ENCODE measurements at places on chromosomes 4 and X.

DNA sequence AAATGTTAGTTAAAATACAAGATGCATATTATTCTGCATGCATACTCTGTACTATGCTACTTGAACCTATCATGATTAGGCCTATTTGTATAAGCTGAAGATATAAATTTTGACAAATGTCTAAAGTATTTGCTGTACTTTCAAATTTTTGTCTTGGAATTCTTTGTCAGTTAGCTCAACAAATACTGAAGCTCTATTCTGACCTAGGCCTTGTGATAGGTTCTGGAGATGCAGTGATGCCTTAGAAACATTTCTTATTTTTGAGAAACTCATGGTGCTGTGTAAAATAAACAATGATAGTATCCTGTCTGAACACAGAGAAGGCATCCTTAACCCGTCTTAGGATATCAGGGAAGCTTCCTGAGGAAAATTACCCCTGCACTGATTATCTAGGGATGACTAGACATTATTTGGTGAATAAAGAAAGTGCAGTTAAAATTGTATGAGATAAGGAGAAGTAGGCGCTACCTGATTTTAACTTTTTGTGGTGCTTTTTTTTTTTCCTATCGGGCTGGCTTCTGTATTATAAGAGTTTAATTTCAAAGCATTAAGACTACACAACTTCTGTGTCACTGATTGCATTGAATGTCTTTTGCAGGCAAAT lies 43.4 kb downstream of the MOB1B start:
- no peak for DNase-seq

DNA sequence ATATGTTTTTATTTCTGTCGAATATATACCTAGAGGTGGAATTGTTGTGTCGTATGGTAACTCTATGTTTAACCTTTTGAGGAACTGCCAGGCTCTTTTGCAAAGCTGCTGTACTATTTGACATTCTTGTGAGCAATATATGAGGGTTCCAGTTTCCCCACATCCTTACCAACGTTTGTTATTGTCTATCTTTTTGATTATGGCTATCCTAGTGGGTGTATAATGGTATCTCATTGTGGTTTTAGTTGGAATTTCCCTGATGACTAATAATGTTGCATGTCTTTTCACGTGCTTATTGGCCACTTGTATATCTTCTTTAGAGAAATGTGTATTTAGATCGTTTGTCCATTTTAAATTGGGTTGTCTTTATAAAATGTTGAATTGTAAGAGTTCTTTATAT lies 24.5 kb downstream of the REPS2 start:
- peak; percentile 52 for DNase-seq

- no peak for DNase-seq
These were observed 883 bp upstream of the PPM1K start for GRCh38 chr4:88285235-88285653.

DNA sequence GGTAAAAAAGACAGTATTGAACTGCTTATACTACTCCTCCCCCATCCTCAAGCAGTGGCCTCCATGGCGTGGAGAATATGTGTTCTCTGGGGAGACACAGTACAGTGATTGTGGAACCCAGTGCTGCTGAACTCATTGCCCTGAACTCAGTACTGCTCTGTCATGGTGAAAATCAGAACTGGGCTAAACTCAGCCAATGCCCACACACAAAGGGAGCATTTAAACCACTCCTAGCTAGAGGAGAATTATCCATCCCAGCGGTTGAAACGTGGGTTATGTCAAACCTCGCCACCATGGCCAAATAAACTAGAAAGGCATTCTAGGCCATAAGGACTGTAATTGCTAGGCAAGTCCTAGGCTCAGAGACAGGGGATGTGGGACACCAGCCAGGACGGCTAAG lies 131.8 kb downstream of the SPOCK3 start:
- DNase-seq, result no peak

DNA sequence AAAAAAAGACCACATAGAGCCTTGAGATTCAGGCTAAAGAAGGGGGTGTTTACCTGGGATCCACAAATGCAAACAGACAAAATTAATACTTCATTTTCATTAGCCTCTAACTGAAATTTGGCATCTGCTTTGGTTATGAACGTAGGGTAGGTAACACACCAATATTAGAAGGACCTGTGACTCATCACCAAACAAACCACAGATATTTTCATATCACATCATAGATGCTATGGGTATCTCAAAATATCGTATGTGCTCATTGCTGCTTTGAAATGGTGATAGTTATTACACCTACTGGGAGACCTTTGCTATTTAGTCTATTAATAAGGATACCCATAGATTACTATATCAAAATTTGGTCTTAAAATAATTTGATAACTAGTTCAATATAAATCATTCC lies 180.6 kb upstream of the MAP3K15 start:
- no peak for DNase-seq

DNA sequence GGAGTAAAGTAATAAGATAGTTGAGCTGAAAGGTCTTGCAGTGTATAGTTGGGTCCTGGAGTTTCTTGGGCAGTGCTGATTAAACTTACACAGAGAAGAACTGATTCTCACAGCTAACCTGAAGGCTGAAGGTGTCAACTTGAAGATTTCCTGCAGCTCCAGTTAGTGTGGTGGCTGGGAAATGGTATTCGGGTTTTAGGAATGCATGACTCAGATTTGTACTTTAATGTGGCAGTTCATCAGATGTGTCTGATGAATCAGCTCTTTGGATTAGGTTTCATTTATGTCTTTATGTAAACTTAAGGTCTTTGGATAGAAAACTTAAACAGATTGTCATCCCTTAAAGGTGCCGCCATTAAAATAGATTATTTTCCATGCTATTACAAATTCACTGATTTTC lies 200.0 kb downstream of the IL1RAPL1 start:
- DNase-seq, result no peak

GRCh38 chr4:93776386-93777080 lies 52.0 kb upstream of the ATOH1 start:
- DNase-seq, result no peak

DNA sequence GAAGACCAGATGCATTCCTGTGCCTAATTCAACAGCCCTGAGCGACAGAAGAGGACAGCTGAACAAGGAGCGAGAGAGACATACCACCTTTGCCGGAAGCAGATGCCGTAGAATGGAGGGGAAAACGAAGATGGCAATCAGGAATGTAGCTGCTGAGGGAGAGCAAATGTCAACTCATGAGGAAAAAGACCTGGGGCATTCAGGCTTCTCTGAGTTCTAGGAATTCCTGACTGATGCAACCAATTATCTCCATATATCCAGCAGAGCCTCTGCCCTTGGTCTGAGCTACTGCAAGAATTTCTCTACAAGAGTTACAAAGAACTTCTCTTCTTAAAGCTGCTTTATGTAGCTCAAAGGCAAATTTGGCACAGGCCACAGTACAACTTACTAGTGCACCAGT lies 40.5 kb upstream of the INPP4B start:
- DNase-seq, result no peak

GRCh38 chr4:74546057-74546456 lies 101.1 kb downstream of the AREG start:
- no peak for DNase-seq

DNA sequence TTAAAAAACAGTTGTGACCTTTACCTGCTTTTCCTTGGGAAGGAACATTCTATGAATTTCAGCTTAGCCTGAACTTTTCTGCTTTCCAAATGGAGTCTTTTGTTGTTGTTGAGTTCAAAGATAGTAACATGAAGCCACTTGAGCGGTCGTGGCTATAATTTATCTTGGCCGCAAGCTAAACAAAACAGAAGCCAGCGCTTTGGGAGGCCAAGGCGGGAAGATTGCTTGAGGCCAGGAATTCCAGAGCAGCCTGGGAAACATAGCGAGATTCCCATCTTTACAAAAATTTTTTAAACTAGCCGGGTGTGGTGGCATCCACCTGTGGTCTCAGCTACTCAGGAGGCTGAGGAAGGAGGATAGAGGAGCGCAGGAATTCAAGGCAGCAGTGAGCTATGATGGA lies 29.9 kb downstream of the TKTL1 start:
- no peak for DNase-seq

DNA sequence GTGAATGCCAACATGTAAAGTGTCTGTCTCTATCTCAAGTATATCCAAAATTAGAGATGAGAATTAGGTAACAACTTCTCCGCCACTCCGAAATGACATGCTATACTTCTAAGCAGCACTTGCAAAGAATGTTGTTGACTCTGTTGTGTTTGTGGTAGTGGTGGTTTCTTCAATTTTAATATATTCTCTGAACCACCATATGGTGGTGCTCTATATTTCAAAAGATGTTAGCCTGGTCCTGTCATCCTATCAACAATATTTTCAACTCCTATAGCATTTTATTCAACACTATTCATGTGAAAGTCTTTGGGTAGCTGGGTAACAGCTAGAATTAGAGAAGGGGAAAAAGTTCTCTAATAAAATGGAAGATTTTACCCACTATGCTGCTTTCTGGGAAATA lies 1622.8 kb upstream of the IGFBP7 start:
- no peak for DNase-seq

GRCh38 chrX:154380153-154380552 lies 1.1 kb downstream of the EMD start:
- DNase-seq, result no peak

- DNase-seq, result no peak
These were observed 19.4 kb downstream of the MRFAP1 start for GRCh38 chr4:6659897-6660296.

DNA sequence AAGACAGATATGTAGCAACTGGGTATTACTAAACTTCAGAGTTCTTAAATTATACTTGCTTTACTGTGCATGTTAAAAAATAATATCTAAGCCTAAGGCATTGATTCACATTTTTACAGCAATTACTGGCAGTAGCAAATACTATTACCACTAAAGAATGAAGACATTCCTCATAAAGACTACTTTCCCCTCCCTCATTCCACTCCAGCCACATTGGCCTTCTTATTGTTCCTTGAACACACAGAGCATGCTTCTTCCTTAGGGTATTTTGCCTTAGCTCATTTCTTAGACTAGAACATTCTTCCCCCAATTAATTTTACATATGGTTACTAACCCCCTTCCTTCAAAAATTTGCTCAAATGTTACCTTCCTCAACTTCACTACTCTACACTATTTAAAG lies 717.0 kb downstream of the CCSER1 start:
- DNase-seq, result no peak

DNA sequence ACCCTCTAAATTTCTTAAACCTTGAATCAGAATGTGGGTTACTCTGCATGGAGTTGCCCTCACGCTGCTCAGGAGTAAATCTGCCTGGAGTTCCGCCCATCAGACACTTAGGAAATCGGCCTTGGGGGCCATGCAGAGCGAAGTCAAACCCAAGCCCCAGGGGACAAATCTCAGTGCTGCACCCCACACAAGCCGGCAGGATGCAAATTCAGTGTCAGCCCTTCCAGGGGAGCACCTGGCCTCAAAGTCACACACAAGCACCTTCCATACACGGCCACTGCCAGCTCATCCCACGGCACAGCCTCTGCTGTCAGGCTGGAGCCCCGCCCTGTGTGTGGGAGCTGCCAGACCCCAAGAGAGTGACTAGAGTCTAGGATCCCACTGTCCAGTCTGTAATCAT lies 27.4 kb downstream of the RNF212 start:
- DNase-seq, result no peak

DNA sequence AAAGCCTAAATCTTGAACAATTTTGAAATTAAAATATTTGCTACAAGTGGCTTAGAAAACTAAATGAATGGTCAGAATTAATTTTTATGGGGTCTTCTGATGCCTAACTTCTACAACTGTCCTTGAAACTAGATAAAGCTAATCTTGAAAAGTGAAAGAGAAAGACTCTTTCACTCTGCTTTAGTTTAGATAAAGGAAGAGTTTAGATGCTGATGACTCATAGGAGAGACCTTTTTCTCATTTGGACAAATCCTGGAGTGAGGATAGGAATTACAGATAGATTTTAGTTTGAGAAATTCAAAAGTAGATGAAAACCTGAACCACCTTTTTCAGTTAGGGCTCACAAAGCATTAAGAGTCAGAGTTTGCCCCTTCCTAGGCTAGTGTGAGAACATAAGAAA lies 342.3 kb upstream of the GRID2 start:
- no peak for DNase-seq

DNA sequence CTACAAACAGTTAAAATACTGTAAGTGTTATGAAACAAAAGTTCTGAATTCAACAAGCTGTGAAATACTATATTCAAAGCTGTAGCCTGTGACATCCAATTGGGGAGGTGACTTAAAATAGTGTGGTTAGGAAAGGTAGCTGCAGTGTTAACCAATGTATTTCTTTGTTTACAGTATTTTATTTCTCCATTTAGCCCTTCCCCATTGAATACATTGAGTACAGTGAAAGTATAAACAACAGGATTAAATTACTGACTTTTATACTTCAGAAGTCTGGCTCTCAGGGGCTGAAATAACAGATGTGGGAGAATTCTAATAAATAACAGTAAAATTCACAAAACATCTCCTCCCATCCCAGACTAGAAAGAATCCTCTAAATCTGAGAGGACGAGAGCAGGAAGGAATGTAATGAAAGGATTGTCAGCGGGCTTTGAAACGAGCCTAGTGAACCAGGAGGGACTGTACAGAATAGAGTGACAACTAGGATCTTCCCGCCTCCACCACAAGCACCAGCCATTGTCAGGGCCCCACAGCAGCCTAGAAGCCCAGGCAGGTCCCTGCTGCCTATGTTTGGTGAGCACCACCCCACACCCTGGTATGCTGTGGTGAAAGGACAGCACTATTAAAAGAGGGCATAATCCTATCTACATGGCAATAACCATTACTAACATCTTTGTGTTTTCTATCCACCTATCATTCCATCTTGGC lies 73.7 kb downstream of the SPCS3 start:
- no peak for DNase-seq

DNA sequence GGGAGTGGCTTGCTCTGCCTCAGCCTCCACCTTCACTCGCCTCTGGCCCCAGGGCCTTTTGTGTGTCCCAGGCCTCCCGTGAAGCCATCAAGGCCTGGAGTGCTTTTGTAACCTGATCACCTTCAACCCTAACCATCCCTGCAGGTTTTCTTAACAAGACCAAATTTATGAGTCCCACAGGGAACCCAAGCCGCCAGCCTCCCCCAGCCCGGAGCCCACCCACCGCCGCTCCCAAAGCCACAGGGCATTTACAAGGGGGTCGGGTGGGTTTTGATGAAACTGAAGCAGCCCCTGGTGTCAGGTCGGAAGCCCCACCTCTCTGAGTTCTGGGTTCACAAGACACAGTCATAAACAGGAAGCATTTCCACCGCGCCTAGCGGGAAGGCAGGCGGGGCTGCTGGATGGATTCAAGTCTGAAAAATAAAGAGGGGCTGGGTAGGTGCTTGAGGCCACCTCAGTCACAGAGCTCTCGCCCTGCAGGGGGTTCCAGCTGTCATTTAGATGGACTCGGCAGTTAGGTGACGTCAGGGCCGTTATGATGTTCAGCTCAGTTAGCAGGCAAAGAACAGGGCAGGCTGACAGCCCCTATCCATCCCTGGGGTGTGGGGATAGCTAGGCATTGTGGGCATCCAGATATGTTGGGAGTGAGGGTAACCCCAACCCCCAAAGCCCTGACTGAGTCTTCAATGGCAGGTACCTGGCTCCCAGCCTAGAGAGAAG lies 128.5 kb downstream of the BCOR start:
- DNase-seq, result no peak

DNA sequence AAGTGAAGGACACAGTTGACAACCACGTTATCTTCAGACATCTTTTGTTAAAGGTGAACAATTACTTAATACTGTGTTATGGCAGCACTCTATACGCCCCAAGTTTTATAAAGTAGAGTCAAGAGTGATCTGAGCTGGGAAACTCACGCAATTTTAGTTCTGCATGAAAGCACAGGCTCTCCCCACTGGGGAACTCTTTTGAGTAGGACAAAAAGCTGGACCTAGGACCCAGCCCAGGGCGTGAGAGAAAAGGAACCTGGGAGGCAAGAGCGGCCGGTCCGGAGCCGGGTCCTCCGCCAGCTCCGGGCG lies 152.6 kb upstream of the SLC4A4 start:
- no peak for DNase-seq
